ENCODE measurements at places on chromosomes 3 and 15.

- no peak for DNase-seq
These were observed 6.8 kb upstream of the SHQ1 start for GRCh38 chr3:72855001-72855400.

- DNase-seq: no peak
These were observed 322.4 kb upstream of the CBLB start for GRCh38 chr3:106191211-106191610.

DNA sequence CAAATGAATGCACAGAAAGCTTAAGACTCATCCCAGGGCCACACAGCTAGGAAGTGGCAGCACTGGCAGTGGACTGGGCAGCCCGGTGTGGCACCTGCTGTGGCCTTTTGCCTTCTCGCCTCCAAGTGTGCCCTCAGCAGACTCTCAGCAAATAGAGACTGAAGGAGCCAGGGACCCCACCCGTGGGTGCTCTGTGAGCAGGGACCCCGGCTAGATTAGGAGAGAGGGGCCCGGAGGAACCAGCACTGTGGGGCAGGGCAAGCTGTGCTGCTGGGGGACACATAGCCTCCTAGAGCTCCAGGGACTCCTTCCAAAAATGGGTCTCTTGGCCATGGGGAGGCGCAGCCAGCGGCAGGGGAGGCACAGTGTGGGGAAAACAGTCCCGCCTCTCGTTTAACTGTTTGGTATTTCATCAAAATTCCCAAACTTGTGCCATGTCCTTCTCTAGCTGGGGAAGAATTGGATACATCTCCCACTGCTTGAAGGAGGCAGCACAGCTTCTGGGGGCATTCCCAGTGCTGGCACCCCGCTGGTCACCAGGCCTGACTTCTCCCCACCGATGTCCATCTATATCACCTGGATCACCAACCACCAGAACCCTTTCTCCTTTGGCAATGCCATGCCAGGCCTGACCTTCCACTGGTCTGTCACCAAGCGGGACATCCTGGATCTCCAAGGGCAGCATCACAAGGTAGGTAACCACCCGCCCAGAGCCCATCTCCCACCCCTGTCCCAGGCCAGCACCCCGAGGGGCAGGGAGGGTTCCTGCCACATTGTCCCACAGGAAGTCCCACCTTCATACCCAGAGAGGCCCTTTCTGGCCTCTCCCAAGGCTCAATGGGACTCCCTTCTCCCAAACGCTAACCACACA, 12.0 kb upstream of the TXNRD3 start:
- DNase-seq: no peak

- no peak for DNase-seq
These were observed 41.0 kb downstream of the MBNL1 start for GRCh38 chr3:152309535-152310307.

DNA sequence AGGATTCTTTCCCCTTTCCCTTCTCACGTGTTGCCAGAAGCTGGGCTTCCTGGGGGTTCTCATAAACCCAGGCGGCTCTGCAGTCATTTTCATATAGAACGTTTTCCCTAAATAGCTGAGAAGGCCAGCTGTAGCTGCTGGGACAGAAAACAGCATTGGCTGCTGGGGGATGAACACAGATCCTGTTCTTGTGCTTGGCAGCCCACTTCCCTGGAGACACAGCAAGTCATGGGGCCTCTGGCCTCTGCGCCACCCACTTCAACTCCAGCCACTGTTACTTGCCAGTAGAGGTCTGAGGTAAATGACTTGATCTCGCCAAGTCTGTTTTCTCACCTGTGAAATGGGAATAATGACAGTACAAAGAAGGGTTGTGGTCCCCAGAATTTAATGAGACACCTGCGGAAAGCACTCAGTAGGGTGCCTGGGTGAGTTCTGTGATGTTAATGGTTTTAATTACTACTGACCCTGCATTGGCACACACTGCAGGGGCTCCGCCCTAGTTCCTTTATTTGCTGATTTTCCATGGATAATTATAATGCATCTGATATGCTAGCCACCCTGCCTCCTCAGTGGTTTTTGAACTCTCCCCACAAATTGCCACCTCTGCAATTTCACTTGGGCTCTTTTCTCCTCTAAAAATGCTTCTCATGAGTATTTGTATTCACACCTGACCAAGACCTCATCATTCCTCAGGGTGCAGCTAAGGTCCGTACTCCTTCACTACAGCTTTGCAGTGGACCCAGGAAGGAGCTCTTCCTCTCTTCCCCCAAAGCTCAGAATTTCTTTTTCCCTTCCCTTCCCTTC, 274.7 kb downstream of the RPLP1 start:
- DNase-seq: no peak

DNA sequence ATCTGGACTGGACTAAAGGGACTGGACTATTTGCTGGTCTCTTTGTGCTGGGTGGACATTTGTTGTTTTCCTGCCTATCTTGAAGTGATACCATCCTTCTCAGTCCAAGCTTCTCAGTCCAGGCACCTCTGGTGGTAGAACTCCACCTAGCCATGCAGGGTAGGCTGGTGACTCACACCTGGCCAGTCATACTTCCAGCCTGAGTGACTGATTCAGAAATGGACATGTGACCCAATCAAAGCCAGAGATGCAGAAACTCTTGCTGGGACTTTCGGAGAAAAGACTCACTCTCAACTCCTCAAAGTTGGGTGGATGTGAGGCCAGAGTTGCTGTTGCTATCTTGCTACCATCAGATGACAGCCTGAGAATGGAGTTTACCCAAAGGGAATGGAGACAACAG, 5.6 kb upstream of the ASB14 start:
- no peak for DNase-seq

GRCh38 chr3:102223132-102223531, 211.7 kb upstream of the ZPLD1 start:
- no peak for DNase-seq

DNA sequence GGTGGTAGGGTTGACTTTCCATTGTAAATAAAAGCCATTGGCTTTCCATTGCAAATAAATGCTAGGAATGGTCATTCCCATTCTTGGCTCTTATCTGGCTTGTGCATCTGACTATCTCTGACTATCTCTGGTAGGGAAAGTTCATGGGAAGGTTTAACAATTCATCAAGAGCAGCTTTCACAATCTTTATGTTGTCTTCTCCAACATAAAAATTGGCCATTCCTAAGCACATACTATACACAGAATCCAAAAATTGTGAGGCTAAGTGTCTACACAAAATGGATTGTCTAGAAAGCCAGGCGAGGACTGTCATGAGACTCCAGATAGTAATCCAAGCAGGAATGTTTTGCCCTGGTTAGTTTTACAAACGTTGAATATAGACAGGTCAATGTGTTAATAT, 54.4 kb upstream of the WNT5A start:
- DNase-seq: no peak
